ENCODE measurements at places on chromosomes 5 and 9.

GRCh38 chr9:119343059-119343990 is 25.9 kb downstream of the BRINP1 start:
- DNase-seq: no peak

DNA sequence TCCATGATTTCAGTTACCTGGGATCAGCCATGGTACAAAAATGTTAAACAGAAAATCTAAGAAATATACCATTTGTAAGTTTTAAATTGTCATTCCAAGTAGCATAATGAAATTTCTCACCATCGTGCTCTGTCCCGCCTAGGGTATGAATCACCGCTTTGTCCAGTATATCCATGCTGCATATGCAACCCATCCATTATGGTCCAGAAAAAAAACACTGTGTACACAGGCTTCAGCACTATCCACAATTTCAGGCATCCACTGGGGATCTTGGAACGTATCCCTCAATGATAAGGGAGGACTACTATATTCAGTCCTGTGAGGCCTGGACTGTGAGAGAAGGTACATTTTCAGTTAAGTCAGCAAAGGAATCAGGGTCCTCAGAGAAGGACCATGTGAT is 37.6 kb upstream of the HNRNPA0 start:
- no peak for DNase-seq

DNA sequence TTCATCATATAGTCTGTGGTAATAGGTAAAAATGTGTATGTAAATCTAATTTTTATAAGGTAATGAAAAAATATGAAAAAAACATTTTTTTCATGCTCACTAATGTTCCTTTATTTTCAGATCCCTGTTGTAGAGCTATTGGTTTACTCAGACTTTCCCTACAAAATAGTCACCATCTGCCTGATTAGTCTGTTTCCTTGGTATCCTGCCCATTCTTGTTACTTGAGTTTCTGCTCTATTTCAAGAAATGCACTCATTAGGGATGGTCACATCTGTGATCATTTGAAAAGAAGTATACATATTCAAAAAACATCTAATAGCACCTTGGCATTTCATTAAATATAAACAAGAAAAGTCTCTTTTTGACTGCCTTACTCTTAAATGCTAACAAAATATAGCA is 21.6 kb upstream of the RASA1 start:
- no peak for DNase-seq

DNA sequence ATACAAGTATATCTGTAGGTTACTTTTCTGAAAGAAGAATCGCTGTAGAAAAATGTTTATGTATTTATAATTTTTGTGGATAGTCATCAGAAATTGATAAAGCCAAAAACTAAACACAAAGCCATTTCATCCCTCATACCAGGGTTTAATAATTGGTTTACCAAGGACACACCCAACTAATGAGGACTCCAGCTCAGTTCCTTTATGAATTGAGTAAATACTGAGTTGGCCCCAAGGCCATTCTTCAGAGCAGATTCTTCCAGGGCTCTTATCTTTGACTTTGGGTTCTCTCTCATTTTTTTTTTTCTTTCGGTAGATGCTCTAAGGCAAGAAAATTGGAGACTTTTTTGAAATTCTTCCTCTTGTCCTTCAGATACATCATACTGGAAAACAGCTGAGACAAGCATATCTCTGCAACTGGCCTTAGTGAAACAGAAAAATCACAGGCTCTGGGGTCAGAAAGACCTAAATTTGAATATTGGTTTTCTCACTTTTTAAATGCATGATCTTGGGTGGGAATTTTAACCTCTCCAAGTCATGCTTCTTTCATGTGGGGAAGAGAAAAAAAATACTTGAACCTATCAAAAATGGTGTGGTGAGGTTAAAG is 401.8 kb downstream of the ARHGEF28 start:
- no peak for DNase-seq

GRCh38 chr5:7190712-7191250 is 205.2 kb upstream of the ADCY2 start:
- DNase-seq: no peak

GRCh38 chr5:145350513-145350912 is 484.6 kb downstream of the PRELID2 start:
- DNase-seq: no peak

DNA sequence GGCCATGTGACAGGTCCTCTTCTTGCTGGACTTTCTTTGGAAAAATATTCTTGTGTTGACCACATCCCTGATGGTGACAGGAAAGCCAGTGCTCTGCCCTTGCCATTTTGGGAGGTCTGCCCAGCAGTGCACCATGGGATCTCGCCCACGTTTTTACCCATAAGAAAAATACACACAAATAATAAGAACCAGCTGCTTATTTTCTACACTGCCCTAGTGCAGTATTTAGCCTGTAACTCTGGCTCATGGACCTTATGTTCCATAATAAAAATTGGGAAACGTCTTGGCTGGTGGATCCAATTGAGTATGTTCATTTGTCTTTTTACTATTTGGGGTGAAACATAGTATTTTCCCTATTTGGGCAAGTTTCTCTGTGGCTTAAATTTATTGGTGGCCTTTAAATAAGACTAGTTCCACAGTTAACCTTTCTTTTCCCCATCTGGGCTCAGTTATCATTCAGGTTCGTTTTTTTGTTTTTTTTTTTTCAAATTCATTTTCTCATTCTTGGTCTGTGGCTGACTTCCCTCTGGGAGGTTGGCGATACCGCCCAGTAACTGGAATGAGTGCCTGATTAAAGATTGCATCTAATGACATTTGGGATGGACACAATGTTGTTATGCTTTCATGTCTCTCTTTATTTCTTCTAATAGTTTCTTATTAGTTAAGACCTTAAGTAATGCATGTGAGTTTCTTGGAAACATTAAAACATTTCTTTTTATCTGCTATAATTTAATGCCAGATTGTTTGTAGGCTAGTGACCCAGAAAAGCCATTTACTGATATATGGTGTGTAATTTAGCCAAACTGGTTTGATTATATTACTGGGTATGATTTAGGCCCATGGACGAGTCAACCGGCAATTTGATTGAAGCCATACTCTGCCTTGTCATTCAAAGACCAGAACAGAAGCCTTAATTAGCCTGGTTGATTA is 163.7 kb downstream of the FGF10 start:
- DNase-seq: no peak

DNA sequence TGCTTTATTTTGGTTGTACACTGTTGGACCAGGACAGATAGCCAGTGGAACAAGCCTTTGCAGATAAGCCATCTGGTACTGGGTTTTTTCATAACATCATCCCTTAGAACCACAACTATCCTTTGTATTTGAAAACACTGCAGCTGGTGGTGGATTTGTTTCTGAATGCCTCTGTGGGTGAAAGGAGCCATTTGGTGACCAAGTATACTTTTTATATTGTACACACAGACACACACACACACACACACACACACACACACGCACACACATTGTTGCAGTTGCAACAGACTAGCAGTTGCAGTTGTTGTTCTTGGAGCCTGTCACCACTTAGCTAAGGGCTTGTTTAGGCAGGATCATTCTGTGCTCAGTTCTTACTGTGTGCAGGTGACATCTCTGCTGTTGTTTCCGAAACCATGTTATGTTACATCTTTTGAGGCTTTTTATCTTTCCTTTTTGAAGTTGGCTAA is 22.9 kb upstream of the CAVIN4 start:
- no peak for DNase-seq

- no peak for DNase-seq
These were observed 906.1 kb upstream of the CDH9 start for GRCh38 chr5:27944471-27944870.

DNA sequence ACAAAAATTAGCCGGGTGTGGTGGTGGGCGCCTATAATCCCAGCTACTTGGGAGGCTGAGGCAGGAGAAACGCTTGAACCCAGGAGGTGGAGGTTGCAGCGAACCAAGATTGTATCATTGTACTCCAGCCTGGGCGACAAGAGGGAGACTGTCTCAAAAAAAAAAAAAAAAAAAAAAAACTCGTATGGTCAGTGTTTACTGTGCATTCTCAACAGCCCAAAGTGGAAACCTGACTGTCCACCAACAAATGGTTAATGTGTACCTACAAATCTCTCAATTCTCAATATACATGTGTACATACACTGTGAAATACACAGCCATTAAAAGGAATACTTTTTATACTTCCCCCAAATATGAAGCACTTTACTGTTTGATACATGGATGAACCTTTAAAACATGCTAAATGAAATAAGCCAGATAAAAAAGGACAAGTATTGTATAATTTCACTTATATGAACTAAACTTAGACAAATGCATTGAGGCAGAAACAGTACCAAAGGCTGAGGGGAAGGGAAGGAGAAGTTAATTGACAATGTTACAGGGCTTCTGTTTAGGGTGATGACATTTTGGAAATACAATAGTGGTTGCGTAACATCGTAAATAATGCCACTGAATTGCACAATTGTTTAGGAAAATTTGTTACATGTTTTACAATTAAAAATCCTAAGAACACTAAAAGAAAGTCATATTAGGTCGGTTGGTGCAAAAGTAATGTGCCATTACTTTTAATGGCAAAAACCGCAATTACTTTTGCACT is 16.5 kb downstream of the DNAJA1 start:
- no peak for DNase-seq

GRCh38 chr9:98786750-98787510 is 9.4 kb downstream of the ANKS6 start:
- DNase-seq: no peak

GRCh38 chr5:67141644-67142043 is 55.0 kb downstream of the CD180 start:
- DNase-seq: no peak

GRCh38 chr5:39057734-39058133 is 16.5 kb downstream of the RICTOR start:
- no peak for DNase-seq

DNA sequence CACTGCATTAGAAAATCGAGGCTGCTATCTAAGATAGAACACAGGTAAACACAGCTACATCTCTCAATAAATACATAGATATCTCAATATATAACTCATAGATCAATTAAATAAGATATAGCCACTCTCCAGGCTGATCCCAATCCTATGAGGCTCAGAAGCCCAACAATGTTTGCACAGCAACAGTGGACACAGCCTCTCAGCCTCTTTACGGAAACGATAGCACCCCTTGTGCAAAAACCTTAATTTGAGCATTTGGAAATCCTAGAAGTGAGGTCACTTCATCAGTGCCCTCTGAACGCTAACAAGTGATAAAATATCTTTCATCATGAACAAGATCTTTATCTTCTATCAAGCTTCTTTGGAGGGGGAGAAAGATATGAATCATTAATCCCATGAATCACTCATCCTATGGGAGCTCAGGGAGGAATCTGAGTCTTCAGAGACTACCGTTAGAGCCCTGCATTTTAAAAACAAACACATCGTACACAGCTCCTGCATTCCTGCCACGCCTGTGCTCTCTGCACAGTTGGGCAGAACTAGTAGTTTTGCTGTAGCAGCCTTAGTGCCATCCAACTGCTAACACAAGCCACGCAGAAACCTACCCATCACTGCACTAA is 71.4 kb downstream of the MED27 start:
- DNase-seq: no peak

DNA sequence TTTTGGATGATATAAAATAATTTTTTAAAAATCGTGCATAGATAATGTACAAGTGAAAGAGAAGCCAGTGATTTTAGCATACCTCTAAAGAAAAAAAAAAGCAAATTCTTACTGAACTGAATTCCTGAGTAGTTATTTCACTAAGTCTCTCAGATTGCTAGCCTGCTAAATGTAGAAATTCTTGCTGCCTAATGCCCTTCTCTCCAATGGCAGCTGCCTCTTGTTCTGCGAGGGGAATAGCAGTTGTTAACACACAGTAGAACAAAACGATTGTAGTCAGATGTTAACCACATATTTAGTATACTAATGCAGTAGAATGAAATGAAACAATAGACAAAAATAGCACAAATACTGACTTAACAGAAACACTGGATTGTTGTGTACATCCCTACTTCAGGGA is 26.8 kb downstream of the SMAD5 start:
- no peak for DNase-seq

GRCh38 chr9:130973686-130974281 is 34.7 kb upstream of the FIBCD1 start:
- no peak for DNase-seq

DNA sequence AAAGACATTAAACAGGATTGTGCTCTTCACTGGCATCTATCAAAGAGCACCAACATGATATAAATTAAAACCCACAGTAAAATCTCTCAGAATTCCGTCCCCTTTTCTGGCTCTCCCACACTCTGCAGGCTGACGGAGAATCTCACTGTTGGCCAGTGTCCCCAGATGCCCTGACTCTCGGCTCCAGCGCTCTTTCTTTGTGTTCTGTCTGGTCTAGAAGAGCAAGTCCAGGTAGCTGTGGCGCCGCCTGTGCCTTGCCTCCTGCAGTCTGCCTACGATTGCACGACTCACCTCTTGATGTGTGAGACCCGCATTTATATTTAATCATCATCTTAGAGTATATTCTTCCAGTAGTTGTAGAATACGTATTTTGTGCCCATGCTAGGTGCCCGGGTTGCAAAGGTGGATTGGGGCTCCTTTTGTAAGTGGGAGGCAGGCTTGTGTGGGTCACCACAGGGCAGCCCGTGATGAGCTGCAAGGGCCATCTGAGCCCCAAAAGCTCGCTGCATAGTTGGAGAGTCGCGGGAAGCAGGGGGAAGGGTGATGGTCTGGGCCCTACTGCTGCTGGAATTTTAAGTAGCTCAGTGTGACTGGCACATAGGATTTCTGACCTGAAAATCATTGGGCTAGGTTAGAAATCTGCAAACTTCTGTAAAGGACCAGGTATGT is 55.6 kb downstream of the EHMT1 start:
- DNase-seq: no peak

DNA sequence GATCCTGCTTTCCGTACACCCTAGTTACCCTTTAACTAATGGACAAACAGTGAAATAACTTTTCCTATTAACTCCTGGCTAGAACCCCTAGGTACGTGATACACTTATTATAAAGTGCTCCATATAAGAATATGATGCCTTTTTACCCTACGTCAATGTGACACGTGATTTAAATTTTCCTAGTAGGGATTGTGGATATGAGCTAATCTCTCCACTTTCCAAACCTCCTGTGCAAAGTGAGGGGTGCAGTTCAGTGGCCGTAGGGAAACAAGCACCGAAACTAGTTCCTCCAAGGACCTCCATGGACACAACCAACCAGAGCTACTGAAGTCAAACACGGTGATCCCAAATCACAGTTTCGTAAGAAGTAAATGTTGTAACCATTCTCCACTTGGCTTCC is 19.3 kb downstream of the NFIB start:
- no peak for DNase-seq

- no peak for DNase-seq
These were observed 157.4 kb upstream of the OTULINL start for GRCh38 chr5:14424011-14424685.

- no peak for DNase-seq
These were observed 236.2 kb upstream of the ADAMTSL1 start for GRCh38 chr9:18237776-18238175.

DNA sequence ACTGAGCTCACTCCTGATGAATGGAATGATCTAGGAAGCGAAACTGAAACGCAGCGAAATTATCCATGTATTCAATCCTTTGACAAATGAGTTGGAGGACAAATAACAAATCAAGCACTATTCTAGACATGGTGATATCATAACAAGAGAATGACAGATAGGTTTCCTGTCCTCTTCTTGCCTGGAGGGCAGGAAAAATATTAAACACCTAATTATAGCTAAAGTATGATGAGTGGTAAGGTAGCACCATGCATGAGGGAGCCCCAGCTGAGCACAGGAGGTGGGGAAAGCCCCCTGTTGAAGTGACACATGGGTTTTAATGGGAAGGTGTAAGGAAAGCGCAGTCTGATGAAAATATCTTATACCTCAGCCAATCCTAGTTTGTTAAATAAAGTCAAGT is 225.2 kb downstream of the NPR3 start:
- no peak for DNase-seq
